ENCODE measurements at places on chromosomes 7 and 10. TPM values are rescaled to one million over a fixed set of nuclear protein-coding genes. Genes with fewer than 3 reads are reported as not detected.
A peak's percentile ranks its signal among the peaks of the same experiment; 100 is the strongest.

Gene PRPS1L1
- total RNA-seq, result not detected

- no peaks in the 10 kb centered on the region for H3K36me3 ChIP-seq
- no peaks in the 10 kb centered on the region for H3K4me1 ChIP-seq
- H3K4me3 ChIP-seq, result no peak overlapping the region
- no peak for DNase-seq
- no peak overlapping the region for H3K27ac ChIP-seq
Observed at GRCh38 chr7:53191191-53191695, 155.8 kb downstream of the POM121L12 start.

Gene CH25H
- total RNA-seq, result not detected

Gene BRAF
- total RNA-seq, result 45.0 TPM

- peaks cover 46% of the 10 kb centered on the region for H3K4me1 ChIP-seq
- peaks cover 4% of the 10 kb centered on the region for H3K36me3 ChIP-seq
- H3K27ac ChIP-seq, result peak overlapping the region; percentile 93
Observed at GRCh38 chr7:41189866-41190265, 513.0 kb downstream of the INHBA start.

- no peaks in the 10 kb centered on the region for H3K27me3 ChIP-seq
- no peak overlapping the region for H3K27ac ChIP-seq
- H3K36me3 ChIP-seq, result no peaks in the 10 kb centered on the region
- no peaks in the 10 kb centered on the region for H3K4me1 ChIP-seq
Observed at GRCh38 chr10:75070961-75071428, 40.5 kb upstream of the SAMD8 start.

DNA sequence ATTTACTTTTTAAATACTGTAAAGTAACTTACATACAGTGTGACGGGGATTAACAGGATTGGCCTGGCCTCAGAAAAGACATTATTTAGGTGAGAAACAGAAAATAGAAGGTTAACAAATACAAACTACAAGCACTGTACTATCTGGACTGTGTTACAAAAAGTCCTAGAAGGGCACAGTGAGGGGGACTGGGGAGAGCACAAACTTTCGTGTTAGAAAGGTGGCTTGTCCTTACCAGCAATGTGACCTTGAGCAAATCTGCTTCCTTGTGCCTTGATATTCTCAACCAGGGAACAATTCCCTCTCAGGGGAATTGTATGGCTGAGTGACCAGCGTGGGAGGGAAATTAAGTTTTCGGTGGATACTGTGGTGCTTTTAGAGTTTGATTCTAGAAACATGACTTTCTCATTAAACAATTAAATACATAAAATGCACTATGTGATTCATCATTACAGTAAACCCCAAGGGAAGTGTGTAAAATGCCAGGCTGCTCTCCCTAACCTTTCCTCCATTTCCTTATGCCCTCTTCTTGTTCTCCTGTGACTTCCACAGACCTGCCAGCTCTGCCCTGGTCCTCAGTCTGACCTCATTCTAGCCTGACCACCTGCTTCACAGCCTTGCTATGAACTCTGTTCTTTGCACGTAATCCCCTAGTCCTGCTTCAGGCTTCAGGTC lies 57.7 kb downstream of the OSBPL3 start:
- peak overlapping the region; percentile 1 for H3K4me3 ChIP-seq
- no peak for DNase-seq
- H3K36me3 ChIP-seq, result no peaks in the 10 kb centered on the region
- H3K27me3 ChIP-seq, result no peaks in the 10 kb centered on the region

Gene GOLGA7B
- 1.1 TPM for total RNA-seq

DNA sequence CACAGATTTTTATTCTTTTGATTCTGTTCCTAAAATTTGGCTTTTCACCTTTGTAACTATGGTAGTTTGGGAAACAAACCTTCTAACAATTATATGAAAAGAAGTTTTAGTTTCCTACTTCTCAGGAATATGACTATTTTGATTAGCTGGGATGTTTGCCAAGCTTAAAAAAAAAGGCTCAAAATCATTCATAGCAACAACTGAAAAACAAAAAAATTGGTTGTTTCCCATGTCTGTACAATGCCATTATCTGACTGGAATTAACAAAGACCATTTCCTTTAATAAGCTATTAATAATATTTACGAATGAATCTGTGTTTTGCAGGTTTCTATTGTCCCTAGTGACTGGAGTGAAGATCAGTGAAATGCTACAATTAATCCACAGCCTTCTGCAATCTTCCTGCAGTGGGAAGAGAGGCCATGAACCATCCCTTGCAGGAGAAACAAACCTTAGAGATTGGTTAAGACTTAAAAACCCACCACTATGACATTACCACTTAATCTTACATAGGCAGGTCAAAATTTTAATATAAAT lies 4.2 kb downstream of the PURB start:
- peaks cover 49% of the 10 kb centered on the region for H3K4me1 ChIP-seq
- H3K36me3 ChIP-seq, result peaks cover 40% of the 10 kb centered on the region
- H3K27me3 ChIP-seq, result no peaks in the 10 kb centered on the region

DNA sequence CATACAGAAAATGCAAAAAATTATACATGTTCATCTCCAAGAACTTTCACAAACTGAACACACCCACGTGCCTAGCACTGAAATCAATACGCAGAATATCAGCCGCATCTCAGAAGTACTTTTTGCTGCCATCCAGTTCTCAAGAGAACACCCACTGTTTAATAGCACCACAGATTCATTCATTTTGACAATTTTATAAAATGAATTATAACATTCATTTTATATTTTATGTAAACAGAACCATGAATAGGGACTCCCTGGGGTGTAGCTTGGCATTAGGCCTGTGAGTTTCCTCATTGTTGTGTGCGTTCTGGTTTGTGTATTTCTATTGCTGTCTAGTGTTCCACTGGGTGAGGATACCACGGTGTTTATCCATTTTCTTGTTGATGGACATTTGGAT lies 77.3 kb upstream of the PIP4K2A start:
- H3K36me3 ChIP-seq, result no peaks in the 10 kb centered on the region
- H3K27ac ChIP-seq, result no peak overlapping the region
- no peak overlapping the region for H3K4me3 ChIP-seq
- no peaks in the 10 kb centered on the region for H3K4me1 ChIP-seq
- H3K27me3 ChIP-seq, result no peaks in the 10 kb centered on the region

Gene TMEM213
- not detected for total RNA-seq

Gene TRIL
- not detected for total RNA-seq

Gene POLD2
- 249 TPM for total RNA-seq

DNA sequence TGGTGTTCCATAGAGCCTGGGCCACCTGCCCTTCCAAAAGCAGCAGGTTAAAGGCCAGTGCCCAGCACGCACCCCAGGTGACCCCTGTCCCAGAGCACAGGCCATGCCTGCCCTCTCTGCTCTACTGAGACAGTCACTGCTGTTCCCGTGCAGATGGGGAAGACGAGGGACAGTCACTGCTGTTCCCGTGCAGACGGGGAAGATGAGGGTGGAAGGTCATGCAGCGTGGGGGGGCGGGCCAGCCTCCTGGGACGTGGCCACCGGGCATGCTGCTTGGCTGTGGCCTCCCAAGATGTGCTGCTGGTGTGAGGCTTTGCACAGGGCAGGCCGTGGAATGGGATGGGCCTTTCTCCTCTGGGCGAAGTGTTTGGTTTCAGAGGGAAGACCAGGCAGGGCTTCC lies 18.4 kb downstream of the LRRC27 start:
- no peak overlapping the region for H3K27ac ChIP-seq
- no peak for DNase-seq
- H3K4me1 ChIP-seq, result no peaks in the 10 kb centered on the region
- no peak overlapping the region for H3K4me3 ChIP-seq
- no peaks in the 10 kb centered on the region for H3K27me3 ChIP-seq
- no peaks in the 10 kb centered on the region for H3K36me3 ChIP-seq

DNA sequence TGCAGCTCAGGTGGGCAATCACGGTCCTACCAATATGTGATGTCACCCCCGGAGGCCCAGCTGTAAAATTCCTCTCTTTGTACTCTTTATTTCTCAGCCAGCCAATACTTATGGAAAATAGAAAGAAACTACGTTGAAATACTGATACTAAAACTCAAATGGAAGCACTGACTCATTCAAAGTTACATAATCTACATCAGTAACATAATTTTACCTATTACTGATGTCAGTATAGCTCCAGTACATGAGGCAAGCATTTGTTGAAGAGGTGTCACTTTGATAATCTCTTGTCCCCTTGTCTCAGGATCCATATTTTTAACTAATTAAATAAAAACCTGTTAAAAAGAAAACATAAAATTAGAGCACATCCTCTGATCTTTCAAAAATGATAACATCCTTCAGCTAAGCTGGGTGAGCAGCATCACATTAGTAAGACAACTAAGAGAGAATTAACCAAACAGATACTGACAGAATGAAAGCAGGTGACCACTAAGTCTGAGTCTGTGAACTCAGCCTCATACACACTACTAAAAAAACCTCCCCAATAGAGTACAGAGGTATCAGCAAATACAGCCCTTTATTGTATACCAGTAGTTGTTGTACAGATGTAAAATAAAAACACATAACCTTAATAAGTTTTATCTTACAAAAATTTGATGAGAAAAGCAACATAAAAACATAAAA lies 17.6 kb downstream of the SLC25A40 start:
- H3K27ac ChIP-seq, result no peak overlapping the region
- H3K4me3 ChIP-seq, result no peak overlapping the region
- H3K4me1 ChIP-seq, result peaks cover under 1% of the 10 kb centered on the region
- H3K36me3 ChIP-seq, result peaks cover 1% of the 10 kb centered on the region
- no peaks in the 10 kb centered on the region for H3K27me3 ChIP-seq

DNA sequence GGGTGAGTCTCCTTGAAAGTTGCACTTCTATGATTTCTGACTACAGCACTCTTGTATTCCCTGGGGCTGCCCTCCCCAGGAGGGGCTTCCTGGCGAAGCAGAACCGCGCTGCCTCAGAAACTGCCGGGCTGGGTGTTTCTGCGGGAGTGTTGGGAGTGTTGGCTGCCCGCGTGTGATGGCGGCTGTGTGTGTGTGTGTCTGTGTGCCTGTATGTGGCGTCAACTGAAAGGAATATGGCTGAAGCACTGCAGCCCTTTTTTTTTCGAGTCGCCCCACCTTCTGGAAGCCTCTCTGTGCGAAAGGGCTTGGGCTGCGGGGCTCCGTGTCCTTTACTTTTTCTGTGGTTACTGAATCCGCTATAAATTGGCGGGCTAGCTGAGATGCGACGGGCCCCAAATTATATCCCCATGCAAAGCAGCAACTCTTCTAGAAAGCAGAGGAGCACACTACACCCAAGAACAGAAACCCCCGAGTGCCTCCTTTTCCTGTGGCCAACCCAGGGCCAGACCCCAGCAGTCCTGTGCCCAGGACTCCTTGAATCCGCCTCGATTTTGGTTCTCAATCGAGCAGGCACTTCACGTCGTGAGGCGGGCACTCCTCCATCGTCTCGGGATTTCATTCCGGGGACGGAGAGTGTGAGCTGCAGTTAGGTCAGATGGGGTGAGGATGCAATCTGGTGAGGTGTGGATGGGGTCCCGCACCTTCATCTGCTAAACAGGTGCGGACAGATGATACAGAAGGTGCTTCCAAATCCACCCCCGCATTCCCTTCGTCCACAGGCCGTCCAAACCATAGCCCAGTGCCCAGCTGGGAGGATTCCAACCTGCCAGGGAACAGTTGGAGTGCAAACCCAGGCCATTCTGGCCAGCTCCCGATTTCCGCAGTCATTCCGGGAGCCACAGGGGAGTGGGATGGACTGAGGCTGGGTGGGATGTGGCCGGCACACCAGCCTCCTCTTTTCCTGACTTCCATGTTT lies 22.5 kb upstream of the ZNF273 start:
- H3K27me3 ChIP-seq, result peaks cover 67% of the 10 kb centered on the region
- no peak for DNase-seq
- H3K4me1 ChIP-seq, result no peaks in the 10 kb centered on the region
- no peak overlapping the region for H3K4me3 ChIP-seq
- H3K36me3 ChIP-seq, result no peaks in the 10 kb centered on the region

GRCh38 chr10:86437447-86437846 lies 70.9 kb upstream of the GRID1 start:
- H3K4me1 ChIP-seq, result no peaks in the 10 kb centered on the region
- DNase-seq, result no peak
- H3K27me3 ChIP-seq, result no peaks in the 10 kb centered on the region
- no peaks in the 10 kb centered on the region for H3K36me3 ChIP-seq
- no peak overlapping the region for H3K4me3 ChIP-seq

- peak overlapping the region; percentile 38 for H3K27ac ChIP-seq
- no peak overlapping the region for H3K4me3 ChIP-seq
- no peak for DNase-seq
- H3K36me3 ChIP-seq, result peaks cover 13% of the 10 kb centered on the region
- H3K27me3 ChIP-seq, result no peaks in the 10 kb centered on the region
- H3K4me1 ChIP-seq, result peaks cover 45% of the 10 kb centered on the region
Observed at GRCh38 chr7:116231949-116232348, 21.6 kb downstream of the TES start.

DNA sequence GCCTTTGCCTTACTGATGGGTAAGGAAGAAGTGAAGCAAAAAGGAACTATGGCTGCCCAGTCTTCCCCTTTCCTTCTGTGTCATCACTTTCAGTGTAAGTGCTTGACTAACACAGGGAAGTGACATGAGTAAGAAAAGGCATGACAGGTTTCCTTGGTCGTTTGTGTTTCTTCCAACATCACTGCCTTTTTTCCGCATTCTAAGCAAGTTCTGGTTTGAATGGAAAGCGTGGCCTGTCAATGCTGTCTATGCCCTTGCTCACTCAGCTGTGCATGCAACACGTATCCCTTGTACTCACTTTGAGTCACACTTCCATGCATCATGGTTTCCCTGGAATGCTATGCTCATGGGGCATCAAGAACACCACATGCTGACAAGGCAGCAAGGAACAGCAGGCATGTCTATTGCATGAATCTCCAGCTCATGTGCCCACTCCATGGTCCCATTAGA lies 111.8 kb downstream of the OAT start:
- no peak overlapping the region for H3K27ac ChIP-seq
- no peaks in the 10 kb centered on the region for H3K27me3 ChIP-seq
- no peaks in the 10 kb centered on the region for H3K4me1 ChIP-seq
- H3K4me3 ChIP-seq, result no peak overlapping the region
- no peaks in the 10 kb centered on the region for H3K36me3 ChIP-seq
- no peak for DNase-seq

Gene EIF4H
- total RNA-seq, result 315 TPM

DNA sequence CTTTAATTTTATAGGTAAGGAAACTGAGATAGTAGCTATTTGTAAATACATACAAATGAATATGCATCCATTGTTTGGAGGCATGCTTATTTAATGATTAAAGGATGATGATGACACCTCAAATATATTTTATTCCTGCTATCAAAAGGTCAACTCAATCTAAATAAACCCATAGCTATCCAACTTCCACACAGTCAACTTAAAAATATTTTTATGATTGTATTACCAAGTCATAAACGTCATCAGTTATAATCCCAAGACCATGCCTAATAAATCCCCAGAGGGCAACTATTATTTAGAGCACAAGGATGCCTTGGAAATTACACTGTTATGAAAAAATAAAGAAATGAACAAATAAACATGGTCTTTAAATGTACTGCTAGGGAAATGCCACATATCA lies 102.1 kb downstream of the MPP7 start:
- H3K4me1 ChIP-seq, result no peaks in the 10 kb centered on the region
- no peaks in the 10 kb centered on the region for H3K36me3 ChIP-seq
- no peak for DNase-seq
- no peak overlapping the region for H3K4me3 ChIP-seq

Gene PNLIP
- total RNA-seq, result not detected

DNA sequence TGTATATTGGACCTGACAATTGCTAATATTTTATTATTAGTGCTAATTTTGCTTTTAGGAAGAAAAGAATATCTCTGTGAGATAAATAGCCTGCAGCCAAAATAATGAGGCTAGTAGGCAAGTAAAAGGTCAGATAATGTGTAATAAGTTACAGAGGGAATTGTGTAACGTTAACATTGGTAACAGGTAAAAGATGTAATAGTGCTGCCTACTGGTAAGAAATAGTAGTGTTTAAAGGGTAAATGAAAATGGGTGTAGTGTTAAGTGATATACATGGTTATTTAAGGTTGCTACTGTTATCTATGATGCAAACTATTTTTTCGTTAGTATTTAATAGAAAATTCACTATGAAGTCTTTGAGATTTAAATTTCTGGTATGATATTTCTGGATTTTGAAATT lies 9.2 kb upstream of the FOXP2 start:
- H3K4me3 ChIP-seq, result no peak overlapping the region
- H3K4me1 ChIP-seq, result peaks cover 4% of the 10 kb centered on the region
- no peaks in the 10 kb centered on the region for H3K36me3 ChIP-seq

Gene ANKIB1
- total RNA-seq, result 116 TPM

Data from PC-9 (cell line).